Smooth muscle cell of bladder (primary cell): ENCODE measurements at places on chromosomes 2 and 18. TPM values are rescaled to one million over a fixed set of nuclear protein-coding genes. Genes with fewer than 3 reads are reported as not detected.

Gene NYAP2
- under 0.01 TPM in 1 of 2 replicates, not detected in the other for total RNA-seq

Gene DNAJC27
- 3.9 and 4.8 TPM in 2 replicates for total RNA-seq

Gene PFN4
- total RNA-seq = 0.28 and 0.46 TPM in 2 replicates

Gene RGPD5
- total RNA-seq = 22.0 and 23.9 TPM in 2 replicates

Gene DUSP2
- total RNA-seq = 0.28 and 1.8 TPM in 2 replicates

Gene APCDD1
- total RNA-seq = 0.09 and 1.1 TPM in 2 replicates

Gene CHRND
- total RNA-seq = not detected in 2 replicates

Gene LTBP1
- 398 and 434 TPM in 2 replicates for total RNA-seq

Gene SULT1C4
- total RNA-seq = 0.37 TPM in 1 of 2 replicates, not detected in the other
